Smooth muscle cell of the brain vasculature (primary cell): ENCODE measurements at places on chromosomes 16 and 17.

DNA sequence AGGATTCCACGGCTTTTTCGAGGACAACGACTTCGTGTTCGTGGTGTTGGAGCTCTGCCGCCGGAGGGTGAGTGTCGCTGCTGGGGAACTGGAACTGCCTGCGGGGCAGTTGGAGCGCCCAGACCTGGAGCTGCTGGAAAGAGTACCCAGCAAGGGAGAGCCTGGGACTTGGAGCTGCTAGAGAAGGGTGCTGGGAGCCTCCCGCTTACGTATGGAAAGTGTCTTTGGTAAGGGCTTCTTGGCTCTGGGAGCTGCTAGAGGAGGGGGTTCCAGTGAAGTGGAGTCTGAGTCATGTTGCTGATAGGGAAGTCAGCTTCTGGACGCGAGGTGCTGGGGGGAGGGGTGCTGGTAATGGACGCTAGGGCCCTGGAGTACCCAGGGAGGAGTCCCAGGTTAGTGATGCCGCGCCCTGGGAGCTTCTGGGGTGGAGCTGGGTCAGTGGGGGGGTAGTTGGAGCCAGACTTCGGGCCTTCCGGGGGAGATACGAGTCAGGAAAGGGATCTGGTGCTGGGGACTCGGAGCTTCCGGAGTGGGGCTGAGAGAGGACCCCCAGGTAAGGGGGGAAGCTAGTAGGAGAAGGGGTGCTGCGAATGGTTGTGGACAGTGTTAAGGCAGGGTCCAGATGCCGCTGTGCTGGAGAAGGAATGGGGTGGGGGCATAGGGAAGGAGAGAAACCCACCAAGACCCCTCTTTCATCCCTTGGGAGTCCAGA is 741 bp downstream of the PLK1 start:
- DNase-seq, result no peak

DNA sequence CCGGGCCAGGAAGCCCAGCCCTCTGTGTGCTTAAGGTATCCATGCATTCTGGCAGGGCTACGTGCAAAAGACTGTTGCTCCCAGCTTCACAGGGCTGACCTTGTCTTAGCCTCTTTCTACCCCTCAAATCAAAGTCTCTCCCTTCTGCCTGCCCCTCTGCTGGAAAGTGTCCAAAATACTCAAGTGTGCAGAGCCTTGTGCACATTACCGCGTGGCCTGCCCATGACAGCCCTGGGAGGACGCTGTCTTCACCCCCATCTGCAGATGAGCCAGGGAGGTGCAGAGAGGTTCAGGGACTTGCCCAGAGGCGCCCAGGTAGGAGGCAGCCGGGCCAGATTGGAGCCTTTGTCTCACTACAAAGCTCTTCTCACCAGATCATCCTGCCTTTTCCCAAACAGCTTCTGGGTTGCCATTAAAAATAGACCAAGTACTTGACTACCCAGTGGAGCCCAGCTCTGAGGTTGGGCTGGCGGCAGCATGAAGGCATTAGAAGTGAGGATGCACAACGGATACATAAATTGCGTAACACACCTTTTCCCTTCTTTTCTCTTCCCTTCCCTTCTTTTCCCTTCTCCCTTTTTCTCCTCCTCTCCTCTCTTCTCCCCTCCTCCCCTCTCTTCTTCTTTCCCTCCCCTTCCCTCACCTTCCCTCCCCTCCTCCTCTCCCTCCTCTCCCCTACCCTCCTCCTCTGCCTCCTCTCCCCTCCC is 3.5 kb downstream of the CACNG4 start:
- DNase-seq, result no peak

- no peak for DNase-seq
These were observed 193.2 kb upstream of the AXIN2 start for GRCh38 chr17:65754630-65755029.

DNA sequence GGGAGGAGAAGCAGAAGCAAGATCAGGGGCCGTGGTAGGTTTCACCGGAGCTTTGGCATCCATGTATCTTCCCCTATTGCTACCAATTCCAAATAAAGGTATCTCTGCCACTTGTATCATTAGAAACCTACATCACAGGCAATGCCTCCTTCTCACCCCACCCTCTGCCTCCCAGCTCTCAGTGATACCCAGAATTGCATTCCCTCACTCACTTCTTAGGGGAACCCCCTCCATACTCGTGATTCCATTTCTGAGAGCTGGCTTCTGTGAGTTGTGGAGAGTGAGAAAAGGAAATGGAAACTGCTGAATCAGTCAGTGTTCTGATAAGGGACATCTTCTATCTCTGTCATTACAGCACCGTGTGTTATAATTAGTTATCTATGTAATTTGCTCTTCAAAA is 2.3 kb upstream of the CCL3 start:
- DNase-seq, result no peak

DNA sequence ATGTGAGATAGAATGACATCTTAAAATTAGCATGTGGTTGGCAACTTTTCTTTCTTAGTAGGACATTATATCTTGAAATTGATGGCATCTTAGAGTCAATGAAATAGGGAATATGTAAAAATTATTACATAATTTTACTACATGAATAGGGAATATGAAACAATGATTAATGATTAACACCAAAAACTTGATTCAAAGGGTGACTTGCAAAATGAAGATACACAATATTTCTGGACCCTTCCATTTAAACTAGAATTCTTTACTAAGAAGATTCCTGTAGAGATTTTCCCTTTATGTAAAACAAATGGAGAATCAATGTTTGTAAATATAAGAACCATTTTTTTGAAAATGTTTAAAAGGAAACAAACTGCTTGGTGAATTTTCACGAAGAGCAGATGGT is 3.4 kb downstream of the MRTFB start:
- no peak for DNase-seq

- no peak for DNase-seq
These were observed 275.1 kb upstream of the TBX2 start for GRCh38 chr17:61124562-61124961.

DNA sequence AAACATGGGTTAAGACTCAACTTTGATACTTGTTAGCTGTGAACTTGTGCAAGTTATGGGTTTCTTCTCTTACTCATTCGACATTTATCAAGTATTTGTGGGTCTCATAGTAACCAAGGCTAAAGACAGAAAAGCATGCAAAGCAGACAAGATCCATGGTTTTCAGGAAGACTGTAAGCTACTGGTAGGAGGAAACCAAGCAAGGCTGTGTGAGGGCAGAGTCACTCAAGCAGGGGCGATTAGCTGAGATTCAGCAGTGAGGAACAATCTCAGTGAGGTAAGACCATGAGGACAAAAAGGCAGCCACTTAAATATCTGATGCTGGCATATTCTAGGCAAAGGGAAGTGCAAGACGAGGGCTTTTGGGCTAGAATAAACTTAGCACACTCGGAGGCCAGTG is 29.5 kb downstream of the MBTD1 start:
- no peak for DNase-seq

DNA sequence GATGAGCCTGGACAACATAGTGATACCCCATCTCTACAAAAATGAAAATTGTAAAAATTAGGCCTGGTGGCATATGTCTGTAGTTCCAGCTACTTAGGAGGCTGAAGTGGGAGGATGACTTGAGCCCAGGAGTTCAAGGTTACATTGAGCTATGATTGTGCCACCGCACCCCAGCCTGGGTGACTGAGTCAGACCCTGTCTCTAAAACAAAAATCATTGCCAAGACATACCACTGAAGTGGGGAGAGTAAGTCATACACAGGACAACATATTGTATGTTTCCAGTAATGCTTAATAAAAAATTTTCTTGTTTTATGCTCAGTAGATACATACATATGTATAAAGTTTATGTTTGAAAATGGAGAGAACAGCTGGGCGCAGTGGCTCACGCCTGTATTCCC is 39.2 kb downstream of the NDE1 start:
- no peak for DNase-seq

DNA sequence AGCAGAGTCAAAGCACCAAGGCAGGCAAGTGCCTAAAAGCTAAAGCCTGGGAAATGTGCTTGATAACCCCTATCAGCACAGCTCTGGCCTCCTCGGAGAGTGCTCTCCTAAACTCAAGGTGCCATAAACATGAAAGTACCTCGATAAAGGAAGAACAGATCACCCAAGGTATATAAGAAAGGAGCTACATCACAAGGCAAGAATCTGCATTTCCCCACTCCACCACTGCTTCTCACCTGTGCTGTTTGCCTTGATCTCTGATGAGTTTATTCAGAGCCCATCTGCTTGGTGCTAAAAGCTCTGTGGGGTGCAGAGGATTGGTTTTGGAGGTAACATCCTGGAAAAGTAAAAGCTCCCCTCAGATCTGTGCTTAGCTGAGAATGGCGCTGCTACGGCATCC is 449.5 kb upstream of the CDH5 start:
- DNase-seq, result no peak

DNA sequence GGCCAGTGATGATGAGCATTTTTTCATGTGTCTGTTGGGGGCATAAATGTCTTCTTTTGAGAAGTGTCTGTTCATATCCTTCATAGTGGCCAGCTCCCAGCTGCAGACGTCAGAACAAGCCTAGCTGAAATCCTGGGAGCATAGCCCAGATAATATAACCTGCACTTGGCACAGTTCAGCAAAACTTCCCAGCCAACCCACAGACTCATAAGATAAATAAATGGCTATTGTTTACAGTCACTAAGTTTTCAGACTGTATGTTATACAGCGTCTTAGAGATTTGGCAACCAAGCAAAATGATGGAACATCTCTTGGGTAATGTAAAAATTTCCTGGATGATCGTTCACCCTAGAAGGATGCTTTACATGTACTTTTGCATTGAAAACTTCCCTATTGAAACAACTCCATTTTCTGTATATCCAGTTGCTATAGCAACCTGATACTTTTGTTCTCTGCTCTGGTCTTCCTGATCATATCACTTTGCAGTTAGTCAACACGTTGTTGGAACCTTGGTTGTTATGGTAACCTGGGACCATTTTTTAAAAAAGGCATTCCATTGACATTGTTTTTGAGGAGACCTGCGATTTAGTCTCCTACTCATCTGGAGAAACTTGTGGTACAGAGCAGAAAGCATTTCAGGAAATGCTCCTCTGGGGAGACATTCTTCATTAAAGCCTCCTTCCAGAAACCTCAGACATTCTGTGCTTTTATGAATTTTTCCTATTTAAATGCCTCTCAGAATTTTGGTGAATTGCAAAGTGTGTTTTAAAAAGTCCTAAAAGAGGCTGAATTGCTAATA is 378.7 kb downstream of the HS3ST4 start:
- no peak for DNase-seq

GRCh38 chr17:29591737-29592608 is 959 bp upstream of the ANKRD13B start:
- no peak for DNase-seq

DNA sequence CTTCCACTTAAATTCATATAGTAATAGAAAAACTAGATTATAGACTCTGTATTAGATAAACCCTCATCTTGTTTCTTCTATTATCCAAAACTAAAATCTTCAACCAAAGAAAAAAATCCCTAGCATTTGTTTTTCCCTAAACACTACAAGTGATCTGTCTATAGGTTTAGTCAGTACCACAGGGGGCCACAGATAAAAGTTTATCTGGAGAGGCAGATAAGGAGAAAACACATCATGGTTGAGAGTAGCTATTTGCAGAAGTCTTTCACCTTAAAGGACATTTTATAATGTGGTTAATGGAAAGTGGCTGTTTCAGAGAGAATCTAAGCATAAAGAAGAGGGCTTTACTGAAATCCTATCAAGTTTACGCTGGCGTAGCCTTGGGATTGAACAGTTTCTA is 160.1 kb downstream of the CDK5R1 start:
- DNase-seq, result no peak

- no peak for DNase-seq
These were observed 89.7 kb upstream of the CDYL2 start for GRCh38 chr16:80894091-80894490.

DNA sequence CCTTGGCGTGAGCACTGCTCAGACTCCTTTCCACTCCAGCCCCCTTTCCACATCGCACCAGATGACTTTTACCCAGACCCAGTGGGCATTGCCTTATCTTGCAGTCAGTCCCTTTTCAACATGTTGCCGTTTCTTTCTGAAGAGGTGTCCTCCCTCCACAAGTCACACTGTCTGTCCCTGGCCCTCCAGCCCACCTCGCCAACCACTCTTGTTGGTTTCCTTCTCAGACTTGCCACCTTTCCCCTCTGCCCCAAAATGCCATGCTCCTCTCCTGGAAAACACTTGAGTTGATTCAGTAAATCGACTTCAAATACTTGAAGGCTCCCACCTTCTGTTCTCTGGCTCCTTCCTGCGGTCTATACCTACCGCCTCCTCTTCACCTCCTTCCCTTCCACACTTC is 7.5 kb upstream of the ADAM11 start:
- DNase-seq, result no peak

GRCh38 chr16:89198417-89199240 is 1.7 kb downstream of the SLC22A31 start:
- DNase-seq, result no peak

DNA sequence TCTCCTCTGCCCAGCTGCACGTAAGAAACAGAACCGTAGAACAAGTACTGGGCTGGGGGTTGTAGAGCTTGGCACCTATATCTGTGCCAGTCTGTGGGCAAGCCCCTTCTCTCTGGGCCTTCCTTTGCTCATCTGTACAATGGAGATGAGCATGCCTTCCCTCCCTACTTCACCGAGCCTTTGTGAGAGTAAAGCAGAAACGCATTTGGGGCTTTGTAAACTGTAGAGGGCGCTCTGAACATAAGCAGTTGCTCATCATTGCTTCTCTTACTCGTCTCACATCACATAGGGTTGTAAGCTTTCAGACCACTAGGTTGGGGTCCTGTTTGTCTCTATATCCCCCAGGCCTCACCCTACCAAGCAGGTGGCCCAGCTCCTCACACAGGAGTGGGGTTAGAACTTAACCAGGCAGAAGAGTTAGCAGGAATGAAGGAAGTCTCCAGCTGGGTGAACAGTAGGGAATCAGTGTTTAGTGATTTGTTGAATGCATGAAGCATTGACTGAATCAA is 15.1 kb downstream of the SAMD14 start:
- DNase-seq, result no peak

- no peak for DNase-seq
These were observed 24.7 kb downstream of the POLR2A start for GRCh38 chr17:7508846-7509245.

DNA sequence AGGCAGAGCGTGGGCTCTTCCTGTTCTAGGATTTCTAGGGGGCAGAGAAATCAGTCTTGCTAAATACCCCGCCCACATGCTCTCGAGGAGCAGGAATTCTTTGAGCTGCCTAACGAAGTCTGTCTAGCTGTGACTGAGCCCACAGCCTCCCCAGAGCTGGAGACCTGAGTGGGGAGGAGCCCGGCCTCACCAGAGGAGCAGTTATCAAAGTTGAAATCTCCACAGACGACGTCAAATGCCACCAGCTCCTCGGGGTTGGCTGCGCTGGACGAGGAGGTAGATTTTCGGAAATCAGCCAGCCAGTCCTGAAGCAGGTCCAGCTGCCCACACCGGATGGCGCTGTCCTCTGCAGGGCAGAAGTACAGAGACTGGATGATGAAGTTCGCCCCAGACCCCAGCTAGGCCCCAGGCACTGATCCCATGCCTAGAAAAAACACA is 53.8 kb downstream of the PRMT7 start:
- DNase-seq, result no peak

DNA sequence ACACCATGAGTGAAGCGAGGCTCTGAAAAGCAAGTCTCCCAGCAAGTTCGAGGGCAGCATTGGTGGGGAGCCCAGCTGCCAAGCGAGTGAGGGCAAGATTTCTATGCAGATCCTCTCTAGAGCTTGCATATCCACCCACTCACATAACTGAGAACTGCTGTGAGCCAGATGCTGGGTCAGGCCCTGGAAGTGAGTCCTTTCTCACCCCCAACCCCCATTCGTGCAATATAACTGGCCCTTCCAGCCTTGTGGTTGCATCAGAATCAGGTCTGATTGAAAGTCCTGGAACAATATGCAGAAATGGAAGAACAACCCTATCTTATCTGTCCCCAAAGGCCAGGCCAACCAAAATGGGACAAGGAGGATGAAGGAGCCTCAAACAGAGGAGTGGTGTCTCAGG is 146.6 kb downstream of the IRX5 start:
- DNase-seq, result no peak
